ENCODE measurements at places on chromosomes 7 and 10.
A peak's percentile ranks its signal among the peaks of the same experiment; 100 is the strongest.

DNA sequence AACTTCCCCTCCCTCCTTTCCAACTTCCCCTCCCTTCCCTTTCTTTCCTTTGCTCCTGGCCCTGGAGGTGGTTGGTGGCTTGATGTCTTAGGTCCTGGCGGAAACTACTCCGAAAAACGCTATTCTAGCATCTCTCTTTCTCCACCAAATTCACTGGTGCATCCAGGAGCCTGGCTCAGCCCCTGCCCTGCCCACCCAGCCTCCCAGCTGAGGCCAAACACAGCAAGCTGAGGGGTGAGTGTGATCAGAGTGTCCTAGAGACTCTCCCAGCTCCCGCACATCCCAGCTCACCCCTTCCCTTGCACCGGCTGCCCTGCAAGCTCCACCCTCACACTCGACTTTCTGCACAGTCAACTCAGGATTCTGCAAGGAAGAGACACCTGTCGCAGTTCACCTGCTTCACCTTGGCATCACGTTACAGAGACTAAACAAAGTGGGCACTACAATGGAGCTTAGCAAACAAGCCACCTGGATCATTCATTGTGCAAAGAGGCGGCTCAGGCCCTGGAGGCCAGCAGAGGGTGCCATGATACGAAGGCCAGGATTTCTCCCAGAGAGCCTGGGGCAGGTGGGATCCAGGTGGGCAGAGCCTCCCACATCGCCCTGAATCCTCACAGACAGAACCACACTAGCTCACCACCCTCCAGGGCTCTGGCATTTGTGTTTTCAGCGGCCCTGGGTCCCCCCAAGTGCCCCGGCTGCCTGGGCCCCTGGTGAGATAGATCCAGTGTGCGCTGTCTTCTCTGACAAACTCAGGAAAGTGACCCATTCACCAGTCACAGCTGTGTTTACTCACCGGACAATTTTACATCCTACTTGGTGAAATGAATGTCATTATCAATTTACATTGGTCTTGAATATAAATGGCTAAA is 169.6 kb downstream of the TCERG1L start:
- DNase-seq: no peak

DNA sequence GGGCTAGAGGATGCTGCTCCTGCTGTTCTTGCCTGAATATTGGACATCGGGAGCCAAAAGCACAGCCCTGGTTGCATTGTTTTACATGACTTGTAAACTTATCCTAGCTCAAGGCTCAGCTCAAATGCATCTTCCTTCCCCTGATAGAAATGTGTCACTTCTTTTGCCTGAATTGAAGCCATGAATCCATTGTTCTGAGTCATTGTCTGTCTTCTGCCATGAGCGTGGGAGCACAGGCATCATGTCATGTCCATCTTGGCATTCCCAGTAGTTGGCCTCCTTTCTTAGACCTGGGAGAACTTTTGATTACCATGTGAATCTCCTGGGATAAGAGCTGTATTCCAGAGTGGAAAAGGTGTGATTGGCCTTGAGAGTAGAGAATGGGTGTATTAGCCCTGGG is 54.1 kb upstream of the OPN4 start:
- no peak for DNase-seq

DNA sequence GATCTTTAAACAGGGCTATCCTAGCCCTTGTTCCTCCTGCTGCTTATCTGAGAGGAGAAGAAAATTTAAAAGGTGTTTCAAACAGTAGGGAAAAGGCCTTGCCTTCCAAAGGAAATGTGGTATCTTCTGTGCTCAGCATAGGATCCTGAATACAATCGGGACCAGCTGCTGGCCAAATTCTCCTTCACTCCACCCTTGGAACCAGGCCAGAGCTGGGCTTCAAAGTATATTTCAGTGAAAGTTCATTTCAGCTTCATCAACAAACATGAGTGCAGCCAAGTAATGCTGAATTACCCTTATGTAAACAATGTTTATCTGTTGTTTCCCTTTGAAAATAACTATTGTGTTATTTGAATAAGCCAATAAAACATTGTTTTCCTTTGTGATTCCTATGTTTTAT is 146.5 kb upstream of the MEOX2 start:
- DNase-seq: no peak

- DNase-seq: no peak
Measured at GRCh38 chr7:81641873-81642272, 128.0 kb downstream of the HGF start.

DNA sequence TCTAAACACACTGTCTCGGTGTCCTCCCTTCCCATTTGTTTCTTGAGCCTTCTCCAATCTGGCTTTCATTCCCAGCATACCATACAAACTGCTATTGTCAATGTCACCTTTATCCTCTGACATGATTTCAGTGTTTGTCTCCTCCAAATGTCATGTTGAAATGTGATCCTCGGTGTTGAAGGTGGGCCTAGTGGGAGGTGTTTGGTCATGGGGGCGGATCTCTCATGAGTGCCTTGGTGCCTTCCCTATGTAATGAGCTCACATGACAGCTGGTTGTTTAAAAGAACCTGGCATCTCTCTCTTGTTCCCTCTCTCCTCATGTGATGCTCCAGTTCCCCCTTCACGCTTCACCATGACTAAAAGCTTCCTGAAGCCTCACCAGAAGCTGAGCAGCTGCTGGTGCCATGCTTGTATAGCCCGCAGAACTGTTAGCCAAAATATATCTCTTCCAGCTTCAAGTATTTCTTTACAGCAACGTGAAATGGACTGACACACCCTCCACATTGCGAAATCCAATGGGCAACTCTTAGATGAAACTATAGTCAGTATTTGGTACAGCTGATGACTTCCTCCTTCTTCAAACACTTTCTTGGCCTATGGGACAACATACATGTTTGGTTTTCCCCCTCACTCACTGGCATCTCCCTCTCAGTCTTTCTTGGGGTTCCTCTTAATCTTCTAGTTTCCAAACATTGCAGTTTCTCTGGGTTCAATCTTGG is 27.8 kb downstream of the RNLS start:
- no peak for DNase-seq

DNA sequence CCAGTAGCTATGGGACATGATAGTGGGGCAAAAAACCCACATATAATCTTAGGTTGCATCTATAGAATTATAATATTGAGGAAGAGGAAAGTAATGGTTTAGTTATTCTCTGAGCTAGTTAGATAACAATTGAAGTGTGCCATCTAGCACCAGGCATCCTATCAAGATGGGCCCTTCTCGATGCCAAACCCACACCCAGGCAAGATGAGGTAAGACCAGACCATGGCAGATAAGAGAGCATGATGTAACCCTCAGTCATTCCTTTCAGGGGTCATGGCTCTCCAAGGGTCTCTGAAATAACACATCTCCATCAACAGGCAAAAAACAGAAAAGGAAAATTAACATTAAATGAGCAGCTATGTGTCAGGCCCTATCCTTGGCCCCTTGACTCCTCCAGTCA is 128.7 kb downstream of the SH3PXD2A start:
- no peak for DNase-seq

- peak; percentile 23 for DNase-seq
Measured at GRCh38 chr7:151276666-151277590, 28.4 kb upstream of the SMARCD3 start.

- no peak for DNase-seq
Measured at GRCh38 chr7:80637911-80638765, at the start of gene CD36. TSS of gene CD36 (plus strand) at chr7:80638642. CDS start at chr7:80646741, 8,099 bp downstream.

- no peak for DNase-seq
Measured at GRCh38 chr10:132500781-132501415, 36.7 kb upstream of the INPP5A start.

DNA sequence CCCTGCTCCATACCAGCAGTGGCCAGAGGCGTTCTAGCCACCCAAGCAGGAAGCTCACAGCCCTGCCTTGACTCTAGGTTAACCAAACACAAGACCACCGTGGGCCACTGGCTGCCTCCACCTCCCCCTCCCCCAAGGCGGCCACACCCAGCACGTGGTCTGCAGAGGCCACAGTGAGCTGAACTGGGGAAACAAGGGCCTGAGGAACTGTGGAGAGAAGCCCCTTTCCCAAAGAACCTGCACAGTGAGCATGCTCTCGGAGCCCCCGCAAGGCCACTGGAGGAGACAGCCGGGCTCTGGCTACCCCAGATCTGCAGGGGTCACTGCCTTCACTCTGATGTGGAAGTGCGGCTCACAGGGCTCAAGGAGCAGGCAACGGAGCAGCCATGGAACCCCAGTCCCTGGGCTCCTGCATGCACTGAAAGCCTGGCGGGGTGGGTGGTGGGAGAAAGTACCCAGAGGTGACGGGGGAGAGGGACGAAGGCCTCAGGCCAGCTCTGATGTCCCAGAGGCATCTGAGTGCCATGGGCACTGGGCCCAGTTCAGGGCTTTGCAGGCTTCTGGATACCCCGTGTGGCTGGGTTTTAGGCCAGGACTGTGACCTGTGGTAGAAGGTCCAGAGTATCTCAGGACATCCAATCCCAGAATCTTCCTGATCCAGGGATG is 189.2 kb downstream of the EBF3 start:
- DNase-seq: no peak

GRCh38 chr7:121872831-121873288 is at the start of gene PTPRZ1:
TSS of gene PTPRZ1 (plus strand) at chr7:121873161. CDS start at chr7:121873500, 339 bp downstream.
- no peak for DNase-seq

DNA sequence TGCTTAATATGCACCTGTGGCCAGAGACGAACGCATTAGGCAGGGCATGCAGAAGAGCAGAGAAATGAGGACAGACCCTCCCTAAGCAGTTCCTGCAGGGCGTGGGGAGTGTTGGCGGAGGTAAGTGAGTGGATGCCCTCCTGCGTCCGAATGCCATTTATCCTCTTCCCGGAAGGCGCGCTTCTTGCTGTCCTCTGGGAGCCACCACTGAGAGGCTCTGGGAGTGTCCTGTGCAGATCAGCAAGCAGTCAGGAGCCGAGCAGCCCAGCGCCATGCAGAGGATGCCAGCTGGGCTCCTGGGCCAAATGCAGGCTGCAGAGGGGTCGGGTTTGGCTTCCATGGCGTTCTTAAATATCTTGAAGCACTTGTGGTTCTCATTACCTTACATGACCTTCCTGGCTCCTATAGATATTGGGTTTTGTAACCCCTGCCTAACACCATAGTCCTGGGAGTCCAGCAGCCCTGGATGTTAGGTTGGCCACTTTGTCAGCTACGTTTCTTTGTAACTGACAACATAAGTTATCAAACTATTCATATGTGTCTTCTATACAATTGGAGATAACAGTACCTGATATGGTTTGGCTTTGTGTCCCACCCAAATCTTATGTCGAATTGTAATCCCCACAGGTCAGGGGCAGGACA is 30.0 kb upstream of the SLIT1 start:
- DNase-seq: no peak

DNA sequence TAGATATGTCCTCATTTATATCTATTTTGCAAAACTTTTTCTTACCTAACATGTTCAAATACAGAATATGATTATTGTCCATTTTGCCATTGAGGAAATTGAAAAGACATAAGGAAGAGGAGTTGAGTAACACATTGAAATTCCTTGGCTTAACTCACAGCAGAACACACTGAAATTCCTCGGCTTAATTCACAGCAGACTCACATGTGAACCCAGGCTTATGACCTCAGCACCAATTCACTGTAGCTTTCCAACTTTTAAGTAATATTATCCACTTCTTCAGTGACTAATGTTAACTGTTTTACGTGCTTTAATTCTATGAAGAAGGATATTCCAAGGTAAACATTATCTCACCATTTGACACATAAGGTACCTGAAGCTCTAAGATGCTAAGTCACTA is 597.5 kb upstream of the PFKP start:
- DNase-seq: no peak

DNA sequence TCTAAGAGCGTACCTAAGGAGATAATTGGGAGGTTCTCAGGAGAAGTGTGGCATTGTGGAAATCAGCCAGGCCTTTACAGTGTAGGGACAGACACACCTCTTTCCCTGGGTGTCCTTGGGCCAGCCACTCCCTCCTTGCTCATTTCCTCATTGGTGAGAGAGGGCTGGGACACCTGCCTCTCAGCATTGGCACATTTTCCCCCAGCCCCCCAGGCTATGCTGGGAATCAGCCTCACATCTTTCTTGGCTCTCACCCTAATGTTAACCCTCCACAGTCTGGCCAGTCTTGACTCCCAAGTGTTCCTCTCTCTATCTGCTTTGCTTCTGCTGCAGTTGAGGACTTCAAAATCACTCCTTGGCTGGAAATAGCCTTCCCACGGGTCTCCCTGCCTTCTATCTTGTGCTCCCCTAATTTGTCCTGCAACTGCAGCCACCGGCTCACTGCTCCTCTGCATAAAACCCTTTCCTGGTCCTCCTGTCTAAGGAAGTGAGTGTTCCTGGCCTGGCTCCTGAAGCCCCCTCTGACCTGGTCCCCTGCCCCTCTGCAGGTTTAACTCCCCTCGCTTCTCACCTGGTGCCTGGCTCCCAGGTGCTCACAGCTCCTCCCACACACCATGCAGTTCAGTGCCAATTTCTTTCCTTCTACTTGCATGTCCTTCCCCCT is 15.8 kb downstream of the TBXAS1 start:
- DNase-seq: no peak

DNA sequence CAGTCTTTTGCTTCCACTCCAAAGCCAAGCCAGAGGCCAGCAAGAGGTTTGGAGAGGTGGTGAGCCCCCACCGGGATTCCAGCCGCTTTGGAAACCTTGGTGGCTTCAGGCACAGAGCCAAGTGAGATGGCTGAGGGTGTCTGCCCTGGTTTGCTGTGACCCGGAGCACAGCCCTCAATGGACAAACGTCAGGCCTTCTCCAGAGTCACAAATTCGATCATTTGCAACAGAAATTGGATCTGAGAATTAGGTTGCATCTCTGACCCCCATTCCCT is 885 bp upstream of the NKX1-2 start:
- DNase-seq: no peak

GRCh38 chr7:110170841-110171240 is 920.1 kb upstream of the LRRN3 start:
- no peak for DNase-seq

Measured in activated T-helper 1 cell treated with anti-CD3 and anti-CD28 coated beads, Interleukin-2, amount 50 U/mL, for 16 hours (primary cell).